CD4-positive, alpha-beta memory T cell (primary cell): ENCODE measurements at places on chromosomes 12 and 14.

DNA sequence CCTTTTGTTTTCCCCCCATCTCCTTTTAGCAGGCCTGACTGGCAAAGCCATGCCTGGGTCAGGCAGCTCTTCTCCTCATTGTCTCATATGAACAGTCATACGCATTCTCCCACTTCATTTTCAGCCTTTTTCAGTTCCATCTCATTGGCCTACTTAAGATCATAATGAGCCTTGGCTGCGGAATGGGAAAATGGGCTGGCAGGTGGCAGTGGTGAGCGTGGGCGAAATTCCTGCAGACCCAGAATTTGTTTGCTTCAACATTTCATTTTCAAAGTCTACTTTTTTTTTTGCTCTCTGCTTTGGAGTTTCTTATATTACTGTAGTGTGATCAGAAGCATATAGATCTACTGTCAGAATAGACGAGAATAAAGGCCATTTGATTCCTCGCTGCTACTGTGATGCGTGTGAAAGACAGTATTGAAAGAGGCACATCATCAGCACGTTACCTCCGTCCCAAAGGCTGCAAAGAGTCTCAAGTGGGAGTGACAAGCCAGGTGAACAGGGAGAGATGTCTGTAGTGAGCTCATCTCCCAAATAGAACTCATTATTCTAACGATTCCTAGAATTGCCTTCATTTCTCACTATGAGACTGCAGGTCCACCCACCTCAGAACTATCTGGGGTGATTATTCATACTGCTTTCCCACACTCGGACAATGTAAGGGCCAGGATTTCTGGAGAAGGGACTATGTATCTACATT lies 73.7 kb downstream of the TBK1 start:
- DNase-seq, result no peak

DNA sequence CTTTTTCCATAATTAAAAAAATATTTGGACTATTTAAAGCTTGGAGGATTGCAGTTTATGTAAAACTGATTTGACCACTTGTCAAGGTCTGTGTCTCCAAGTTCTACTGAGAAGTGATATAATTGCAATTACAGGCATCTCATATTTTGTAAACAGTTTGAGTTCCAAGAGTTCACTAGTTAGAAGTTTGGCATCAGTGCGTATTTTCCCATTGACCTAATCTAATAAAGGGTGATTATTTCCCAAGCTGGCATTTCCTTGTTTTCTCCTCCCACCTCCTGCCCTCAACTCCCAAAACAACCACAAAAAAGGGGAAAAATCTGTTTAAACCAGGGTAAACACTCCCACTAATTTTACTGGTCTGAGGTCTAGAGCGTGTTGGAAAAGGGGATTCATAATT lies 3.0 kb upstream of the MYF6 start:
- no peak for DNase-seq

- no peak for DNase-seq
These were observed 29.7 kb downstream of the KTN1 start for GRCh38 chr14:55609681-55610080.

- no peak for DNase-seq
These were observed 40.2 kb downstream of the B4GALNT3 start for GRCh38 chr12:499837-500458.

GRCh38 chr12:54786081-54786480 lies 68.2 kb upstream of the MUCL1 start:
- no peak for DNase-seq

DNA sequence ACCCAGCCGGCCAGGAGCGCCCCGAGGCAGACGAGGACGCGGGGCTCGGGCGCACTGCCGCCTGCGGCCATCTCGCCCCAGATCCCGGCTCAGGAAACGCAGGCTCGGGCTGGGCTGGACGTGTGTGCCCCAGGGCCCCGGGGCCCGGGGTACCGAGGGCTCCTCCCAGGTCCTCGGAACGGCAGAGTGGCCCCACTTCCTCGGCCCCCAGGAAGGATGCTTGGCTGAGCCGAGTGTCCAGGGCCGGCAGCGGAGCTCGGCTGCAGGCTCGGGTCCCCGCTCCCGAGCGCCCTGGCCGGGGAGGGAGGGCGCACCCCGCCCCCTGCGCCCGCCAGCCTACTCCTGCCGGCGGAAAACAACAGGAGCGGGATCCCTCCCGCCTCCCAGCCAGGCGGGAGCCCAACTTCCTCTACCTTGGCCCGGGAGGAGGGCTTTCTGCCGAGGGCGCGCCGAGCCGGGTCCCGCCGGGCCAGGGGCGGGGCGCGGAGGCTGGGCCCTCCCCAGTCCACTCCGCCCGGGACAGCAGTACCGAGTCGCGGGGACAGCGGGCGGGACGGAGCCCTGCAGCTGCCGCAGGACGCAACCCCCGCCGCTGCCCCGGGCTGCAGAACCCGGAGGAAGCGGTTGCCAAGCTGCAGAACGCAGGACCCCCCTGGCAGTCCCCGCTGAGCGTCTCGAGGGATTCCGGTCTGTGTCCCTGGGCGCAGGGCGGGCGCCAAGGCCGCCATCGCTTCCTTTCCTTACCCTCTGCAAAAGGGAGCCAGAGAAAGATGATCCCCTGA lies at the start of gene VSIG10:
TSS of gene VSIG10 (minus strand) at position 411 of the 782 bp plus-strand sequence. CDS start at position 71, 340 bp downstream.
- DNase-seq, result peak; percentile 15

GRCh38 chr14:50512463-50512862 lies 19.9 kb downstream of the MAP4K5 start:
- DNase-seq, result no peak

GRCh38 chr12:13347241-13348043 lies 150.9 kb downstream of the EMP1 start:
- DNase-seq, result no peak

- no peak for DNase-seq
These were observed 149.0 kb upstream of the PRMT8 start for GRCh38 chr12:3342051-3342450.

DNA sequence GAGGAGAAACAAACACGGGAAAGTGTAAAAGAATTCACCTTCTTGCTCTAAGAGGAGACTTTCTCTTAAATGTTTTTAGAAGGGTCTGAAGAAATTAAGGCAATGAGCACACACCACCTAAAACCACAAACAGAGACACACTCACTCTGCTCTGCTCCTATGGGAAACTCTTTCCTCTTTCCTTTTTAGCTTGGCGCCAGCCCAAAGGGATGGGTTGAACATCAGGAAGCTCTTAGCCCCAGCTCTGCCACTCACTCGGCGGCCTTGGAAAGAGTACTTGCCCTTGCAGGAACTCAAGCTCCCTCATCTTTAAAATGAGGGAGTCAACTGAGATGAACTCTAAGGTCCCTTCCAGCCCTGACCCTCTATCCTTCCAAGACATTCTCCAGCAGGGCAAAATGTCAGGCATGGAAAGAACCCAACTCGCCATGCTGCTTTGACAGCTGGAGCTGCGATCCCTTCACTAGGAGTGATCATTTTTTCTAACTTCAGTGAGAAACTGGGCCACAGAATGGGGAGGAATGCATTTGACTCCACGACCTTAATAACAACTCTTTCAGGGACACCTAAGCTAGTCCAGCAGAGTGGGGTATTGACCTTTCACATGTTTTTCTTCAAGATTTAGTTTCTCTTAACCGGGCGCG lies 980 bp upstream of the RNASE8 start:
- no peak for DNase-seq

- DNase-seq, result peak; percentile 38
These were observed 521 bp upstream of the PCED1B start for GRCh38 chr12:47078733-47079467.

GRCh38 chr12:1639538-1639937 lies 10.5 kb downstream of the WNT5B start:
- DNase-seq, result no peak
